ENCODE measurements at places on chromosomes 16 and 17.

DNA sequence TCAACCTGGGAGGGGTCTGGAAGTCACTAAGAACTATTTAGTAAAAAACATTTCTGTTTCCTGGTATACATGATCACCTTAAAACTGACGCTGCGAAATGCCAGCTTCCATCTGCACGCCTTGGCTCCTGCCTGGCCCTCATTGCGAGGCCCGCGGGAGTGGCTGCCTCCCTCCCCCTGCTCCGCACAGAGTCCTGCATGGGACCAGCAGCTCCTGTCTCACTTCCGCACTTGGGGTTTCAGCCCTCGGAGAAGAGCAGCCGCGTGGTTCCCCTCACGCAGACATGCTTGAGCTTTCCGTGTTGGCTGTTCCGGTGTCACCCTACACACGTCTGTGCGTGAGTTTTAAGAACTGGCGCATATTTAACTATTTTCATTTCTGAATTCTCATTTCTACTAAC lies 18.4 kb downstream of the MTHFSD start:
- no peak for DNase-seq

DNA sequence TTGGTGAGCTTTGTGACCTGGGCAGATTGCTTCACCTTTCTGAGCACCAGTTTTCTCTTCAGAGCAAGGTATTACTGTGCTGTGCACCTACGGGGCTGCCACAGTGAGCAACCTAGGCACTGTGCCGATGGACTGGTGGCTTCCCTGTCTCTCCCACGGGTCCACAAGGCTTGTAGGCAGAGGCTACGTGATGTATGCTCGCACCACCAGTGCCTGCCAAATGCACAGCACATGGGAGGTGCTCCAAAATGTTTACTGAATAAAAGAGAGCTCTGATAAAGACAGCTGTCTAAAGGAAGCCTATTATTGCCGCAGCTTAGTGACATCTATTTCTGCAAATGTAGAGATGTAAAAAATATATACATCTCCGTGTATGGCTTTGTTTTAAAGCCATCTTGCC lies 139.2 kb downstream of the CDK5R1 start:
- no peak for DNase-seq

- DNase-seq: no peak
Measured at GRCh38 chr17:6654841-6655731, 3.5 kb downstream of the C17orf100 start.

GRCh38 chr17:38960402-38960801 lies 6.8 kb downstream of the FBXO47 start:
- DNase-seq: no peak

- DNase-seq: no peak
Measured at GRCh38 chr16:89135166-89135565, 36.4 kb upstream of the CDH15 start.

DNA sequence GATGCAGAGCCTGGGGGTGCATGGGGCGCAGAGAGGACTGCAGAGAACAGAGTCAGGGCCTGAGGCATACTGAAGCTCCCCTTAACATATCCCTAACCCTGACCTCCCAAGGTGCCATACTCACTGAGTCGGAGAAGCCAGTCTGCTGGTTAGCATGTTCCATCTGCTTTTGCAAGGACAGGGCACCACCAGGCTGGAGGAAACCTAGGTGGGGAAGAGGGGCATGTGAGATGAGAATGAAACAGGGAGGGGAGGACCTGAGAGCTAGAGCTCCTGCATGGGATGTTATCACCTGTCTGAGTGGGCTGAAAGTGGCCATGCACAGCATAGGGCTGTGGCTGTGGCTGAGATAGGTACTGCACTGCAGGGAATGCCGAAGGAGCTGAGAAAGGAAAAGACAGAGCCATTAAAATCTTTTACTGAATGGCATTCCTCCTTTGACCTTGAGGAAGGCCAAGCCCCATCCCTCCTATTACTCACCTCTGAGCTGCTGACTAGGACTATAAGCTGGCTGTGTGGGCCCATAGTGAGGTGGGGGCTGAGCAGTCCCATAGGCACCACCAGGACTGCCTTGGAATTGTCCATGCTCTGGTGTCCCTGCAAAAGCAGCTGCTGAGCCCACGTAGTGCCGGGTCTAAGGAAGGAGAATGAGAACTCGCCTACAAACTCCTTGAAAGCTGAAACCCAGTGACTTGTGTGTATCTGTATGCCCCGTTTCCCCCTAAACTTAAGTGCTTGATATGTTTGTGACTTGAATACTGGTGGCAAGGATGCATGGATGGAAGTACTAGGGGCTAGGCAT lies 1.9 kb downstream of the GPS2 start:
- DNase-seq: no peak

GRCh38 chr17:15341385-15341849 lies at the start of gene TEKT3:
TEKT3 (minus strand) TSS chr17:15341597; CDS start chr17:15331585, 10,012 bp downstream.
- no peak for DNase-seq

Measured in stimulated activated CD8-positive, alpha-beta memory T cell treated with anti-CD3 and anti-CD28 coated beads, Interleukin-15, amount 100 ng/mL, for 4 hours (primary cell).